ENCODE measurements at places on chromosomes 11 and 22.

DNA sequence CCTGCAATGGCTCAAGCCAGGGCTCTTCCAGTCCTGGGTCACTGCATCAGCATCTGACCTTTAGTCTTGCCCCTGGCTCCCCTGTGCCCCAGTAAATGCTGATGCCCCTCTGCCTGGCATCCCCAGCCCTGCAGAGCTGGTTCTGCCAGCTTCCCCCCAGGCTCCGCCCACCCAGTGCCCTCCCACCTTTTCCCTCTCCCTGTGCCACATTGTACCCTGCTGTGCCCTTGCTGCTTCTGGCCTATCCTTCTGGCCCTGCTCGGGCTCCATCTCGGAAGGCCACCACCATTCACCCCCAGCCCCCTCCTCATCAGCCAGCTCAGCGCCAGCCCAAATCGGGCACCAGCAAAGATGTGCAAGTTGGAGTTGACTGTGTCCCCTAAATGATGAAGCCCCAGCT, 7.4 kb downstream of the CAPN5 start:
- DNase-seq: no peak

DNA sequence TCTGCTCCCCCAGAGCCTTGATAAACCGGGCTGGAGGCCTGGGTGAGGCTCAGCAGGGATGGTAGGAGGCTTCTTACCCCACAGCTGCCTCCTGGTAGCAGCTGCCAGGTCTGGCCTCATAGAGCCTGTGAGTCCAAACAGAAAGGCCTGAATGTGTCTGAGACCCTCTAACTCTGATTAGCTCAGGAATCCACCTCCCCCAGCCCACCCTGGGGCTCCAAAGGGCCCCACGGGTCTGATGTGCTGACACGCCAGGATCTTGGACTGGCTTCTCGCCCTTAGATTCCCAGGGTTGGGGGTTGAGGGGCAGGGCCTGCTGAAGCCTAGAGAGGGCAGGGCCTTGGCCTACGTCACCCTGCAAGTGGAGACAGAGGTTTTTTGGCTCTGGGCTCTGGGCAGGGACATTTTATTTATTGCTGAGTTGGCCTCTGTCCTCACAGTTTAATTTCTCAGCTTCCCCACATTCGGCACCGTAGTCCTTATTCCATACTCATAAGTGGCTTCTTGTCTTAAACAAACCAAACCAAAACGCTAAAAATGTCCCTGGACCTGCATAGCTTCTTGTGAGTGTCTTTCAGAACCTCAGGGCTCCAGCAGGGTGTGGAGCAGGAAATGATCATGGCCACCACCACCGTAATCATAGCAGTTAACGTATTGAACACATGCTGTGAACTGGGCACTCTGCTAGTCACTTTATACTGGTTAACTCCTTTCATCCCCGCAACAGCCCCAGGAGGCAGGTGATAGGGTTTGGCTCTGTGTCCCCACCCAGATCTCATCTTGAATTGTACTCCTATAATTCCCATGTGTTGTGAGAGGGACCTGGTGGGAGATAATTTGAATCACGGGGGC, 25.1 kb downstream of the KIAA1671 start:
- DNase-seq: no peak

DNA sequence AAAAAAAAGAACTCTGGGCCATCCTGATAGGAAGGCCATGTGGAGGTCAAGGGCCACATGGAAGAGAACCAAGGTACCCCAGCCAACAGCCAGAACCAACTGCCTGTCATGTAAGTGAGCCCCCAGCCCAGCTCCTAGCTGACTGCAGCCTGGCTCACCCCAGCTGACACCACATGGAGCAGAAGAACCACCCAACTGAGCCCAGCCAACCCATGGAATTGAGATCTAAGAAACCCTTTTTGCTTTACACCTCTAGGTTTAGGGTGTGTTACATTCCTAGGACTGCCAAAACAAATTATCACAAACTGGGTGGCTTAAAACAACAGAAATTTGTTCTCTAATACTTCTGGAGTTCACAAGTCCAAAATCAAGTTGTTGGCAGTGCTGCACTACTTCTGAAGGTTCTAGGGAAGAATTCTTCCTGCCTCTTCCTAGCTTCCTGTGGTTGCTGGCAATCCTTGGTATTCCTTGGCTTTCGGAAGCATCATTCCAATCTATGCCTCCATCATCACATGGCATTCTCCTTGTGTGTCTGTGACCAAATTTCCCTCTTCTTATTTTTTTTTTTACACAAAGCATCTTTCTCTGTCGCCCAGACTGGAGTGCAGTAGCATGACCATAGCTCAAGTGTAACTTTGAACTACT, 4.4 kb downstream of the C11orf86 start:
- peak; percentile 55 for DNase-seq

DNA sequence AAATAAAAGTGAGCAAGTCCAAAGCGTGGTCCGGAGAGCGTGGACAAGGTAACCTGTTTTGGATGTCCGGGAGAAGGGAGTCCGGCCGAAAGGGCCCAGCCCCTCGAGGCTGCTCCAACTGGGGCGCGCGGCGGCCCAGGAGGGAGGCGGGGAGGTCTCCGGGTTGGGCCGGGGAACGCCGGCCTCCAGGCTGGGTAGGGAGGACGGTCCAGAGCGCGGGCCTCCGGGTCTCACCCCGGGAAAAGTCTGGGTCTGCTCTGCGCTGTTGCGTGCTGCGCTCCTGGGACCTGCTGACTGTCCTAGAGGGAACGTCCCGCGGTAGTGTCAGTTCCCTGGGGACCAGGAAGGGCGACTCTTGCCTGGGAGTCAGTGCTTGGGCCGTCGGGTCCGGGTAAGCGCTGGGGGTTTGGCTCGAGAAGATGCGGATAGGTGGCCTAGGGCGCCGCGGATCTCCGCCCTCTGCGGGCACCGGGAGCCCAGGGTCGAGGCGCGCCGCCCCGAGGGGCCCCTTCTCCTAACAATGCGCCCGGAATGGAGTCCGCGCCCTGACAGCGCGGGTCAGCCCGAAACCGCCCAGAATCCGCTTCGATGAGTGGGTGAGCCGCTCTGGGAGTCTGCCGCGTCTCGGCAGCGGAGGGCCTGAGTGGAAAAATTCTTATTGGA, 988 bp upstream of the FLI1 start:
- DNase-seq: peak; percentile 49

- no peak for DNase-seq
These were observed 77.5 kb upstream of the VPREB1 start for GRCh38 chr22:22166941-22167713.

DNA sequence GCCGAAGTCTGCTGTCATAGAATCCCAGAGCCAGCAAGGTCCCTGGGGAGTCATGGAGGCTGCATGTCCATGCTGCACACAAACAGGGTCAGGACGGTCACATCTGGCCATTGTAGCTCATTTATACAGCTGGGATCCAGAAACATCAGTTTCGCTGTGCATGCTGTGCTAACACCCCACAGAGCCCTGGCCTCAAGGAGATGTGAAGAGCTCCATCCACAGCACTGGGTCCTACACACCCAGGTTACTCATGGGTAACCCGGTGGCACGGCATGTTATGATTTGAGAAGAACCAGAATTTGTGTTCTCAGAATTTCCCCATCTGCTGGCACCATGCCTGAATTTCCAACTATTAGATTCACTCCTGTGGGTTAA, 146.3 kb upstream of the ARHGAP20 start:
- DNase-seq: no peak

DNA sequence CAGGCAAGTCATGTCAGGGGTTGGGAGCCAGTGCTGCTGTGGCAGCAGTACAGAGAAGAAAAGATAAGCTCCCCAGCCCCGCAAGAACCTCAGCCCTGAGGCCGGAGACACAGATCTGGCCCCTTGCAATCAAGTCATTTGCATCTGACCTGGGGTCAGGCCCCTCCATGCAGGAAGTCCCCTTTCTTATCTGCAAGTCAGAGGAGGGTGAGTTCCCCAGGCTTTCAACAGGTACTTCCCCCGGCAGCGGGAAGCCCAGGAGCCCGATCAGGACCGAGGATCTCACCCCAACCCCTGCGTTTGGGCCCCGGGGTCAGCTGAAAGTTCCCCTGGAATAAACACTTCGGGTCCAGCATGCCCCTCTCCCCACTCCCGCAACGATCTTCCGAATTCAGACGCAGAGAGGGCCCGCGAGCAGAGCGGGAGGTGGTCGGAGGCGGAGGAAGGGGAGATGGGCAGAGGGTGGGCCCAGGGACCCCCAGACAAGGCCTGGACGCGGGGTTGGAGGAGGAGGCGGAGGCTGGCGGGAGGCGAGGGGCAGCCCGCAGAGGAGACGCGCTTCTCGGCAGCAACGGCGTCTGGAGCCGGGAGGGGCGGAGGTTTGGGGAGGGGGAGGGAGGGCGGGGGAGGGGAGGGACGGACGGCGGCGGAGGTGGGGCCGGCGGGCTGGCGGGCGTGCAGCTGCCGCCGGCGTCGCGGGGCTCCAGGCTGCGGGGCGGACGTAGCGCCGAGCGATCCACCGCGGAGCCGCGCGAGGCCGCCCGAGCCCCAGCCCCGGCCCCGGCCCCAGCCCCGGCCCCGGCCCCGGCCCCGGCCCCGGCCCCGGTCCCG, at the start of gene TSPAN18:
TSPAN18 (plus strand) TSS at position 680 of the 831 bp plus-strand sequence. CDS start 179,455 bp downstream, outside the sequence.
- DNase-seq: no peak

- no peak for DNase-seq
These were observed 296.9 kb downstream of the MN1 start for GRCh38 chr22:27504360-27505253.

- no peak for DNase-seq
These were observed 622.2 kb downstream of the BRD1 start for GRCh38 chr22:49205483-49205800.

DNA sequence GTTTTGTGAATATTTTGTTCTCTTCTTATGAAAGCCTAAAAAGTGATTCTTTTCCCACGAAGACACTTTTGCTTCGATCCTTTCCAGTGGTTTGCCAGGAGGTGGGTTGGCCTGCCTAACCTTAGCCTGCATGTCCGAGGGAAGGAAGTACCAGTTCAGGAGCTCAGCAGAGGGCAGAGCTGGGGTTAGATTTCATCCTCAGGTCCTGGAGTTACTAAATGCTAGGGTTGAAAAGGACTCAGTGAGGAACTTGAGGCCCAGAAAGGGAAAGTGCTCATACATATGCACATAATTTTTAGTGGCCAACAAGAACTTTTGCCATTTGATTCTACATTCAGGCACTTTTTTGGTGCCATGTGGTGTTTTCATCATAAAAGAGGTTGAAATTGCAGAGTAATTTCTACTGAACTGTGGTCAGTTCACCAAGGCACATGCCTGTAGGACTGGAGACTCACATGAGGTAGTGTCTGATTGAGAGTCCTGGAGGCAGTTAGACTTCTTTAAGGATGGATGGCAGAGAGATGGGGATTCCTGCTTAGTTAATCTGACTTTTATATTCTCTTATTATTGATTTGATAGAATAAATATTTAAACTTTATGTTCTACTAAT, 36.7 kb downstream of the NCAM1 start:
- no peak for DNase-seq

GRCh38 chr11:103079833-103080232, 12.1 kb downstream of the DCUN1D5 start:
- DNase-seq: no peak

GRCh38 chr22:31148488-31148887, 8.2 kb upstream of the PLA2G3 start:
- DNase-seq: no peak

DNA sequence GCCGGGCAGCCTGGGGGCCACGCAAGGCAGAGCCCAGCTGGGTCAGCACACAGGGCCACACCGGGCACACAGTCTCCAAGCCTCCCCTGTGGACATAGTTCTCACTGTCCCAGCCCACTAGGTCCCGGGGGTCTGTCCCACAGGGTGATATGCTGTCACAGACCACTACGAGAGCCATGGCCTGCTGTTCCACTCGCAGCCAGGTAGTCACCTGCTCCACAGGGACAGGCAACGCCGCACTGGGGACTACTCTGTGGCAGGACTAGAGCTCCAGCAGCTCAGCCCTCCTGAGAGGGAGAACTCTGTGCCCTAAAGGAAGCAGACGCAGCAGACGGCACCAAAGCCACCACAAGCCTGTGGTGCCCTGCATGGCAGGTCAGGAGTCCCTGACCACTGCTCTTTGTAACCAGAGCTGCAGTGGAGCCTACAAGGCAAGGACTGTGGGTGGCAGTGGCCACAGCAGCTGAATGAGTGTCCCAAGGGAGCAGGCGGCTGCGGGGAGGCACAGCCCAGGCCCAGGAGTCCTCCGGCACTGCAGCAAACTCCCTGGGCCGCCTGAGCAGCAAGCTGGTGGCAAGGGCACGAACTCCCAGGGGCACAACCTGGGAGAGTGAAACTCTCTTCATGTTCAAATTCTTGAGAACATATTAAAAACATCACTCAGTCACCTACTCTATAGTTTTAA, 171.2 kb upstream of the GRK3 start:
- no peak for DNase-seq

DNA sequence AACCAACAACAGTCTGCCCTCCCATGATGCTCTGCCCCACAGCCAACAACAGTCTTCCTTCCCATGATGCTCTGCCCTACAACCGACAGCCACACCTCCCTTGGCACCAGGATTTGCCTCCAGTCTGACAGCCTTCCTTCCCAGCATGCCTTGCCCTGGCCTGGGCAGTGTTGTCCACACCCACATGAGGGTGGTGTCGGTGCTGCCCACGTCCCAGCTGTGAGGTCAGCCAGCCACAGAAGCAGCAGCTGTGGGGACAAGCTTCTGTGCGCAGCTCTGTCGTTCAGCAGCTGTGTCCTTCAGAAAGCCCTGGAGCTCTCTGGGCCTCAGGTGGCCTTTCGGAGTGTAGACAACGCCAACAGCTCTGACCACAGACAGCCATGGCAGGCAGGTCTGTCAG, 1378.9 kb downstream of the BRD1 start:
- no peak for DNase-seq

DNA sequence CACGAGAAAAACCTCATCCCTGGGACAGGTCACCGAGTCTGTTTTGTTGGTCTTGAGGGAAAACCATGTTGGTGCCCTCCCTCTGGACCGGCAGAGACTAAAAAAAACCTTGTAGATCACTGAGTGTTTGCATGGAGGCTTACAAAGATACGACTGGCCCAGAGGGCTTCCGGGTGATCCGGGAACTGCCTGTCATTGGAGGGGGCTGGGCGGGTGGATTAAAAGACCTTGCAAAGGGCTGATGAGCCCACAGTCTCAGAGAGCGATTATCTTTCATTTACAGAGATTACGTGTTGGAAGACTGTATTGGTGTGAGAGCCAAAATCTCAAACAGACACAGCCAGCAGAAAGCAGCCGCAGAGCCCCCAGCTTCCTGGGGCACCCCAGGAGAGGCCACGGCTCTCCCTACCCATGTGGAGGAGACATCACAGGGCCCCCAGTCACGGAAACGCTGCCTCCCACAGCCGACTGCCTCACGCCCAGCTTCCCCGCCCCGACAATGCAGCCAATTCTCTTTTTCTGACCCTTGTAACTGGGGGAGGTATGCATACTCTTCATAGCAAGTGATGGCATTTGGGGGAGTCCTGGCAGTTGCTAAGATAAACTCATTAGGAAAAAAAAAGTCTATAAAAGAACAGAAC, 426.4 kb downstream of the CTTN start:
- no peak for DNase-seq

DNA sequence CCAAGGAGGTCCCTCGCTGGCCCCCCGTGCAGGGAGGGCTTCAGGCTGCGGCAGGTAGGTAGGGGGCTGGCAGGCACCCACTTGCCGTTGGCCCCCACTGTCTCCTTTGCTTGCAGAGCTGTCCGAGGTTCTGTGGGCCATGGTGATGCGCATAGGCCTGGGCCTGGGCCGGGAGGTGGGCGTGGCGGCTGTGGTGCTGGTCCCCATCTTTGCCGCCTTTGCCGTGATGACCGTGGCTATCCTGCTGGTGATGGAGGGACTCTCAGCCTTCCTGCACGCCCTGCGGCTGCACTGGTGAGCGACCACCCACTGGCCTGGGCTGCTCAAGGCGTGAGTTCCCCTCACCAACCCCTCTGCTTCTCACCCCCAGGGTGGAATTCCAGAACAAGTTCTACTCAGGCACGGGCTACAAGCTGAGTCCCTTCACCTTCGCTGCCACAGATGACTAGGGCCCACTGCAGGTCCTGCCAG, 11.6 kb downstream of the TCIRG1 start:
- no peak for DNase-seq

- no peak for DNase-seq
These were observed 198.8 kb upstream of the SEZ6L start for GRCh38 chr22:25970374-25970911.

Data from RPMI7951 (cell line).